Right atrium auricular region (tissue), 2 donors: ENCODE measurements at places on chromosomes 1 and 21. TPM values are rescaled to one million over a fixed set of nuclear protein-coding genes. Genes with fewer than 3 reads are reported as not detected.

The FAM177B gene
- total RNA-seq, result not detected

The AGT gene
- 86.3 TPM for total RNA-seq

The PKP1 gene
- 2.3 TPM for total RNA-seq

The DAB1 gene
- 0.19 TPM for total RNA-seq

The AGL gene
- total RNA-seq, result 45.4 TPM
